ENCODE measurements at places on chromosomes 7 and 10.

- no peak for DNase-seq
These were observed 394.9 kb downstream of the DGKB start for GRCh38 chr7:14507617-14508016.

DNA sequence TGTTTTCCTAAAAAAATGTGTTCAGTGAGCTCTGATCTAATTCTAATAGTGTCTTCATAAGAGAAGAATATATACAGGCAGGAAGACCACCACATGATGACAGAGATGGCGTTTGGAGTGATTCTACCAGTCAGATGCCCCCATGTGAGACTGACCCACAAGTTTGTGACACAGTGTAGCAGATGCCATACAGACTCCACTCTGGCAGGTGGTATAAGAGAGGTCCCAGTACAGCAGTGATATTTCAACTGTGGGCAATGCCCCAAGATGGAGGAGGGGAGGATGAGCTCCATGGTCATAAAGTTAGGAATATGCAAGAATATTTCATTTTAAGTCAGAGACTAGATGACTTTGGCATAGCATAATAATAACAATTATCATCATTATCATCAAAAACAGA, 1022.6 kb downstream of the KCNMA1 start:
- DNase-seq: no peak

GRCh38 chr10:94571528-94571927, 25.9 kb downstream of the HELLS start:
- no peak for DNase-seq

DNA sequence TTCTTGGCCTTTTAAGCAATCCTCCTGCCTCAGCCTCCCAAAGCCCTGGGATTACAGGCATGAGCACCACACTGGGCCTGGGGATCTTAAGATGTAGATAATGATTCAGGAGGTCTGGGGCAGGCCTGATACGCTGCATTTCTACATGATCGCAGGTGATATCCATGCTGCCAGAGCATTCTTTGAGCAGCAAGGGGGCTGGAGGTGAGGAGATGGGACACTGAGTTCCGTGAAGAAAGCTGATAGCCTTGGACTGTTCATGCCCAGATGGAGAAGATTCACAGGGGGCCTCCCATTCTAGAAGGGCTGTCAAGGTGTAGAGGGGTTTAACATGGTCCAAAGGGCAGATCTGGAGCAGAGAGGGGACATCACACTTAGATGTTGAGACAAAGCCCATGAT, 480.3 kb downstream of the RPS24 start:
- no peak for DNase-seq

DNA sequence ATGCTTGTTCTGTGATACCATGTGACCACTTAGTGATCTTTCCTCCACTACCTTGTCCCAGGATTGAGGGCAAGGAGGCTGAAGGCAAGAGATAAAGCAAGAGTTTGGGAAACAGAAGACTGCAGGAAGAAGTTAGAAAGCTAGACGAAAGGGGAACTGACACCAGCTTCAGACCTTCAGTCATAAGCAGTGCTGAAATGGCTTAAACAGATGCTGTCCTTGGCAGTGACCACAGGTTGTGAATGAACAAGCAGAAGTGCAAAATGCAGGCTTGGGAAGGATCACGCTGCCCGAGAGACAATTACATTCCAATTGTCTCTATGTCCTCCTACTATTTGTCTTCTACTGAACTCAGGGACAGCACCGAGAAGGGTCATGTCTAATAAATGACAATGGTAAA, 704.9 kb upstream of the AUTS2 start:
- DNase-seq: no peak

- DNase-seq: no peak
These were observed 96.1 kb downstream of the PIP4K2A start for GRCh38 chr10:22618078-22618785.

DNA sequence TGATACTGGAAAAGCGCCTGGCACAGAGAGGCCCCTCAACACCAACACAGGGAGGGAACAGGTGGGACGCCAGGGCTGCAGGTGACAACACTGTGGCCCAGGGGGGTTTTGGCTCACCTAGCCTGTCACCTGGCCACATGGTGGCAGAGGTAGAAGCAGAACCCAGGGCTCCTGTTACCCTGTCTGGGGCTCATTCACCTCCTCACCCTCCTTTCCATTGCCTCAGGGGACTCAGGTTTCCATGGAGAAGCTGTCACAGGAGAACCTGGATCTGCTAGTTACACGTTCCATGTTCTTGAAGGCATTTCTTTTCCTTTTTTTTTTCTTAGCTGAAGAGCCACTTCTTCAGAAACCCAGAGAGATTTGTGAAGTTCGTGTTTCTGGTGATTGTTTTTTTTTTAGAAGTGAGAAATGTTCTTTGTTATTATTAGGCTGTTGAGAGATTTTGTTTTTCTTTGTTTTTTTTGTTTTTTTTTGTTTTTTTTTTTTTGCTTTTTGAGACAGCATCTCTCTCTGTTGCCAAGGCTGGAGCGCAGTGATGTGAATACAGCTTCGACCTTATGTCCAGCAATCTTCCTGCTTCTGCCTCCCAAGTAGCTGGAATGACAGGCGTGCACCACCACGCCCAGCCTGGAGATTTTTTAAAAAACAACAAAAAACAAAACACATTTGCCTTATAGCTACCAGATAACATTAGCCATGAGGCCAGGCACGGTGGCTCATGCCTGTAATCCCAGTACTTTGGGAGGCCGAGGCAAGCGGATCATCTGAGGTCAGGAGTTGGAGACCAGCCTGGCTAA, 16.0 kb downstream of the DENND2A start:
- DNase-seq: no peak

DNA sequence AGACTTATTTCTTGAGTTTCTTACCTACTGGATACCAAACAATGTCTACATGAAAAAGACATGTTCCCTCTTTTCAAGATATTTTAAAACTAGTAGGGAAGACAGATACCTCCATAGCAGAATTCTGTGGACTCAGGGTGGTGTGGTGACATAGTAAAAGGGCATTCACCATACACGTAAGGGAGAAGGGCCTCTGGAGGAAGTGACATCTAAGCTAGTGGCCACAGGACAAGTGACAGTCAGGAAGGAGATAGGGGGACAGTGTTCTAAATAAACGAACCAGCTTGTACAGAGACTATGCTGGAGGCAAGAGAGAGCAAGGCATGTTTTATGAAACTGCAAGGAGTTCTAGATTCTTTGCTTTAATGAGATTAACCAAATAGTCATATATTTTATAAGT, 321.7 kb upstream of the LRGUK start:
- no peak for DNase-seq

GRCh38 chr7:91043186-91043585, 221.0 kb upstream of the FZD1 start:
- no peak for DNase-seq

DNA sequence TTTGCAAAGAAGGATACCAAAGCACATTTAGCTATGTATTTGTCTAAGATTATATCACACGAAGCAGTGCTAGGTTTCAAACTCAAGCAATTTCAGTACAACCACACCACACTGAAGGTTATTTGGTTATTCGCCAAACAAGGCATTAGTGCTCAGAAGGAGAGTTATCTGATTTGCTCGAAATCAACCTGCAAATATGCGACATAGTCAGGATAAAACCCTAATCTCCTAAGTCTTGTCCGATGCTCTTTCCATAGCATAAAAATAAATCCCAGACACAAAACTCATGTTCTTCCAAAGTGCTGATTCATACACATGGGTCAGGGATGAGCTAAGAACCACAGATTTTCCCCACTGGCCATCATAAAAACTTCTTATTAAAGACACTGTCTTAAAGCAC, 1288.0 kb upstream of the SORCS1 start:
- no peak for DNase-seq

- DNase-seq: peak; percentile 90
These were observed at the start of gene CROT for GRCh38 chr7:87345166-87345927. Gene CROT, plus strand, starts transcription at chr7:87345664. Its CDS starts 3,405 bp downstream, at chr7:87349069.

GRCh38 chr10:86121200-86121599, 245.4 kb downstream of the GRID1 start:
- DNase-seq: no peak

GRCh38 chr10:44010873-44011602, 362.4 kb upstream of the ZNF32 start:
- DNase-seq: peak; percentile 72

DNA sequence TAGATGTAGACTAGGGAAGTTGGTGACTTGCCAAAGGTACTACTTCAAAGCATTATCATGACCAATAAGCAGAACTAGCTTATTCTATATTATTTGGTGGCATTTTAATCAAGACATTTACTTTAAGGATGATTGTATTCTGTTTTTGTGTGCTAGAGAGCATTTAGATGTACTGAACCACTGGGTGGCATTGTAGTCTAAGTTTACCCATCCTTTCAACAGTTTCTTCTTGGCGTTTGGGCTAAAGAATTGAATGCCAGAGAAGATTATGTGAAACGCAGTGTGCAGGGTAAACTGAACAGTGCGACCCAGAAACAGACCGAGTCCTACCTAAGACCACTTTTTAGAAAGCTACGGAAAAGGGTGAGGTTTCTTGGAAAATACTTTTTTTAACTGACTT, 26.8 kb downstream of the PRPF18 start:
- DNase-seq: no peak

DNA sequence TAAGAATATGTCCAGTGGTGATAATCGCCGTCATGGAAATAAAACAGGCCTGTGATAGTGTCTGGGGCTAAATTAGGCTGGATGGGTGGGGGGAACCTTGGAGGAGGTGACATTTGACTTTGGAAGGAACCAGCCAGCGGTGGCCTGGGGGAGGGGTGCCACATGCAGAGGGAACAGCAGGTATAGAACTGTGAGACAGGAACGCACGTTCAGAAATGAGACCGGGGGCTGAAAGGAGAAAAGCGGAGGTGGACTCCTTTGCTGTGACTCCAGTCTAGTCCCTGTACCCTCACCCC, 2.6 kb upstream of the CYP26A1 start:
- DNase-seq: no peak

DNA sequence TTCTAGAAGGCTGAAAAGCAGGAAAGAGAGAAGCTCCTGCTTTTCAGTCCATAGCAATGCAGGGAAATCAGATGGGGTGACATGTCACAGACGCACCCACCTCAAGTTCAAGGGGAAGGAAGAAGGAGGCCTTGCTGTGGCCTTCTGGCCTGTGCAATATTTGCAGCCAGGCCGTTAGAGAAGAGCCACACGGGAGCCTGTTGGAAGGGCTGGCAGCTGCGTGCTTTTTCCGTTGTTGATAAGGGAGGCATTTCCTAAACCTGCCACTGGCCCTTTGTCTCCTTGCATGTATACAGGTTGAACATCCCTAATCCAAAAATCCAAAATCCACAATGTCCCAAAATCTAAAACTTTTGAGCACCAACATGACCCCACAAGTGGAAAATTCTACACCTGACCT, 492.5 kb upstream of the ZMIZ1 start:
- no peak for DNase-seq

GRCh38 chr7:140229591-140230515, 53.1 kb upstream of the KDM7A start:
- DNase-seq: peak; percentile 63

DNA sequence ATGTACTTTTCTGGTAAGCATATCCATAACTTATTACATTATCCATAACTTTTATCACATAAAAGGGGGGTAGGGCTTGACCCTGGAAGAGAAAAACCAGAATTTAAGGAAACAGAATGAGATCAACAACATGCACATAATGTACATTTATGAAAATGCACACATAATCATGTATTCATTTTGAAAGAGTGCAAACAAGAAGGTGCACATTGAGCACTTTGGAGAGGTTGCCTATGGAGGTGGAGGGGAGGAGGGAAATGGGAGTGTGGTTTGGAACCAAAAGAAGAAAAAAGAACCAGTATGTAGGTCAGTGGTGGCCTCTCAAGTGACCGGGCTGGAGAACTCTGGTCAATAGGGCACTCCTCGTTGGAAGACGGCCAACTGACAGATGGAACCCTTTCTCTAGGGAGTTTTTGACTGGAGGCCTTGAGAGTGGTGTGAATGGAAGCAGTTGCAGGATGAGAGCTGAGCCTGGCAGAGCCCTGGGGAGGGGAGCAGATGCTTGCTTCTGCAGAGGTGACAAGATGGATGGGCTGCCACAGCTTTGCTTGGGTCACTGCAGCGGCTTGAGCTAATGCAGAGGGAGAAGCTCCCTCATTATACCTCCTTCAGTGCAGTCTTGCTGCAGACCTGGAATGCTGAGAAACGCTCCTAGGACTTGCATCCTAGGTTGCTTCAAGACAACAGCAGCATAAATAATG, 192.7 kb downstream of the SEC23IP start:
- DNase-seq: no peak

- DNase-seq: no peak
These were observed 291.1 kb upstream of the IMMP2L start for GRCh38 chr7:111853201-111853990.
